Cortex of kidney (tissue), 1 donor: ENCODE measurements at places on chromosomes 5 and 9.

DNA sequence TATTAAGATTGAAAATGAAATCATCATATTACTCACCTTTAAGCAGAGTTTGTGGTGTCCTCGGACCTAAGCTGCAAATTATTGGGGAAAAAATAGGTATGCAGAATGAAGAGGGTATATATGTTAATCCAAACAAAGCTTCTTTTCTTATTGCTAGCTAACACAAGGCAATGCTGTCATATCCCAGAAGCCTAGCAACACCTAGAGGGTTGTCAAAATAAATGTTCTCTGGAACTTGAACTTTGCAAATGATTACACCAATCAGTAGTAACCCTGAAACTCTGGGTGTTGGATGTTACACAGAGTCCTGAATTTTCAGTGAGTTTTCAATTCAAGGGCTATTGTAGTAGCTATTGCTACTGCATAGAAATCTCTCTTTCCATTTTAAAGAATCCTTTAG, at the start of gene C6:
C6 (minus strand) TSS at position 193 of the 400 bp plus-strand sequence. CDS start 10,302 bp downstream, outside the sequence.
- no peak for DNase-seq

DNA sequence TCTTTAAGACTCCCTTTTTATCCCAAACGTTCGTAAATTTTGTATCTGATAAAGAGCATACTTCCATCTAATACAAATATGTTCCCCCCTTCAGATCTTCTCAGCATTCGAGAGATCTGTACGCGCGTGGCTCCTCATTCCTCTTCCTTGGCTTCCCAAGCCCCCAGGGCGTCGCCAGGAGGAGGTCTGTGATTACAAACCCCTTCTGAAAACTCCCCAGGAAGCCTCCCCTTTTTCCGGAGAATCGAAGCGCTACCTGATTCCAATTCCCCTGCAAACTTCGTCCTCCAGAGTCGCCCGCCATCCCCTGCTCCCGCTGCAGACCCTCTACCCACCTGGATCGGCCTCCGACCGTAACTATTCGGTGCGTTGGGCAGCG, 19.9 kb downstream of the CDKN2A start:
- DNase-seq: no peak

DNA sequence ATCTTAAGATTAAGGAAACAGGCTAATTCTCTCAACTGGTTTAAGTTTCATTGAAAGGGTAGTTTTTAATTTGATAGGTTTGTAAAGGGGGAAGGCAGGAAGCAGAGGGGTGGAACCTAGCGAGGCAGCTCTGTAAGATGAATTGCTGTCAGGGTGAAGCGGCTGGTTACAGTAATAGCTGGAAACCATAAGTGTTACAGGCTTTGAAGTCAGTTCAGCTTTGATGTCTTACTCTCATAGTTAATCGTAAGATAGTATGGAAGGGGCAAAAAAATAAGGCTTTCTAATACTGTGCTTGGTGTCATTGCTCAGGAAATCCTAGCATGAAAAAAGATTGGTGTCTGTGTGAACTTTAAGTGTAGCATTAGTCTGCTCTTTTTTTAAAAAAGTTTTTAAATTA, 20.3 kb downstream of the POU5F2 start:
- no peak for DNase-seq

- no peak for DNase-seq
Observed at GRCh38 chr9:126705767-126706697, 92.3 kb downstream of the LMX1B start.

DNA sequence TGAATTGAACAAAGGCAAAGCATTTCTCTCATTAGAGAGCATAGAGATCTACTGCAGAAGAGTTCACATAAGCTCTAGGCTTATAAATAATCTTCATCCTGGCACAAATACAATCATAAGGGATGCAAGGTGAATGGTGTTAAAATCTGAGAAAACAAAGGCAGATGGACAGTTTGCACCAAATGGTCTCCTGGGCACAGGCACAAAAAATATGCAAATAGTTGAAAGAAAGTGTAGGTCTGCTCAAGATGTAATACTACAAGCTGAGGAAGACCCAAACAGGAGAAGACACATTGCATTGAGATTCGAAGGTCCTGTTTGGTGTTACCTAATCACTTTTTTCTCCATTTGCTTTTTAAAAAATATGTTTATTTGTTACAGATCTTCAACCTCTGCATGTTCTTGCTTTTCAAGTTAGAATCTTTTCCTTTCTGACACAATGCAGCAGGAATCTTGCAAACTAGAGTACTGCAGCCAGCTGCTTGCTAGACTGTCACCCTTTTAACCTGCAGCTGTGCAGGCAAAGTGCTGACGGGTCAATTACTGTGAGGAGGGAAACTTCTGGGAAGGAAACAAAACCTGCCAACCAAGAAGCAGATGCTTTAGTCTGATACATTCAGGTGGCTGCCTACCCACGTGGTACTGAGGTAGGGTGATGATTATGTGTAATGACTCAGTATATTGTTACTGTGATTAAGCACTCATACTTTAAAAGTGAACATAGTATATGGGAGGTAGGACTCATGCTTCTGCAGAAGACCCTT, 1048.6 kb upstream of the SEMA6A start:
- DNase-seq: no peak

DNA sequence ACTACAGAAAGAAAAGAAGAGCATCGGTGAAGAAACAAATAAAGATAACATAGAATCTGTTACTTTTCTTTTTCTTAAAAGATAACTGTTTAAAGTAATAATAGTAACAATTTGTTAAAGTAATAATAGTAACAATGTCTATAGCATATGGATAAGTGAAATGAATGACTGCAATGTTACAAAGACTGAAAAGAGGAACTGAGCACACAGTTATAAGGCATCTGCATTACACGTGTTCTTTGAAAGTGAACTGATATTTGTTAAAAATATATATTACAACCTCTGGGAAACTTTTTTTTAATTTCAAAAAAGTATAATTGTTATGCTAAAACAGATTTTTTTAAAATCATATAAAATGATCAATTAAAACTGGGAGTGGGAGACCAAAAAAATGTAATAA, 88.4 kb upstream of the FST start:
- DNase-seq: no peak

GRCh38 chr9:128762671-128763449, 8.9 kb downstream of the ZER1 start:
- no peak for DNase-seq

- DNase-seq: no peak
Observed at GRCh38 chr5:95884017-95884325, 61.4 kb upstream of the GLRX start.

DNA sequence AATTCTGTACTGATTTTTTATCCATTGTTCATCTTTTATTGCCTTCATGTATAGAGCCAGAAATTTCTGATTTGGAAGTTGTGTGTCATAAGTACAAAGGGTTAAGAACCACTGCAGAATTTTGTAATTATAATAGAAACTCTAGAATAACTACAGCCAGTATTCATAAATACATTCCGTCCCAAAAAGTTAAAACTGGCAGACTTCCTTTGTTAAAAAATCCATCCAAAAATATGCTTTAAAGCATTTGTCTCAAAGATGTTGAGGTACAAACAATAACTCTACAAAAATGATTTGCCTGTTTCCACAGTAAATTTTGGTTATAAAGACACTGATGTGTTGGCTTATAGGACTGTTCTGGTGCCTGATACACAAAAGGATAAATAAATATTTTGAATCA, 436.6 kb downstream of the DTWD2 start:
- DNase-seq: no peak

GRCh38 chr9:69542942-69543704, 129.0 kb downstream of the APBA1 start:
- DNase-seq: no peak

- DNase-seq: no peak
Observed at GRCh38 chr9:131240047-131240921, 36.0 kb downstream of the FAM78A start.

DNA sequence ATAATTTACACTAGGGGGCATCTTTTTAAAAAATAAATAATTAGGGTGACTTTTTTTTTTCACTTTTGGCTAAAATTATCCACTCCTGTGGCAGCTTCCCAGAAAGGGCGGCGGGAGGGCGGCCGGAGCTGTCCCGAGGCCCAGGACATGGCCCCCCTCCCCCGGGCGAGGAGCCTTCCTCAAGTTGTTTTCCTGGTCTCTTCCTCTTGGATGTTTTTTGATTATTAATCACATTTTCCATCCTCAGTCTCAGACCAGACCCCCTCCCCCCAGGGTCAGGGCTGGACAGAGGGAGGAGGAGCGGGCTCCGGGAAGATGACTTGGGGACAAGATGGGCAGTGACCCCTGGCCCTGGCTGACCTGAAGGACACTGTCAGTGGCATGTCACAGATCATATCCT, 4.7 kb upstream of the CNTFR start:
- no peak for DNase-seq

DNA sequence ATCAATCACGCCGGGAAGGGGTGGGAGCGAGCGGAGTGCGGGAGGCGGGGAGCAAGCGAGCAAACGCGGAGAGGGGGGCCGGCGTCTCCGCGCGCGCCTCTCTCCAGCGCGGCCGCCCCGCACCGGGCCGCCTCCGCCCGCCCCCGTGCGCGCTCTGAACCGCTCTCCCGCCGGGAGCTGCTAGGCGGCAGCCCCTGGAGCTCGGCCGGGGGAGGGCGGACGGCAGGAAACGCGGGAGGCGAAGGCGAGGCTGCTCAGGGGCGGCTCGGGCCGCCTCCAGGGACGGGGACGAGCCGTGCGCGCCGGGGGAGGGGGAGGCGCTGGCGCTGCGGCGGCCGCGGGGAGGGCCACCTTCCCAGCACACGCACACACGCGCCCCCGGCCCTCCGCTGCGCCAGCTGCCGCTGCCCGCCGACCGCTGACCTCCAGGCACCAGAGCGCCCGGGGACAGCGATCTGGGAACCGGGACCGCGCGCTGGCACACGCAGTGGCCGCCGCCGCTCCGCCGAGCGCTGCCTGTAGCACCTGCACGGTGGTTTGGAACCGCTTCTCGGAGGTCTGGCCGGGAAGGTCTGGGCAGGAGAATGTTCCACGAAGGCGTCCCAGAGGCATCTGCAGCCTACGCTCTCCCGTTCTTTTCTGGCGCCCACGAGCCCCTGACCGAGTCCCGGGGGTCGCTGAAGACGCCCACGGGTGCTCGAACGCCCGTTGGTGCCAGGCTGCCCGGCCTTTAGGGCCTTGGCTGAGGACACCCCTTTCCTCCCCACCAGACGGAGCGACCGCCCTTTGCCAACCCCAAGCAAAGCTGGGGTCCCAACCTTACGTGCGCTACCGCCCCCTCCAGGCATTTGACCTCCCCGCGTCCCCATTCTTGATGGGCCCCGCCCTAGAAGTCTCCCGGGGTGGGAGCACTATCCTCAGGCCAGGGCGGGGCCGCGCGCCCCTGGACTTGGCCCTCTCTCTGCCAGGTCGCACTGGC, at the start of gene GABBR2:
GABBR2 (minus strand) TSS at position 3 of the 979 bp plus-strand sequence. CDS start 198 bp downstream, outside the sequence.
- no peak for DNase-seq

GRCh38 chr5:96075579-96076289, 114.1 kb upstream of the ELL2 start:
- no peak for DNase-seq

GRCh38 chr5:4941957-4942830, 197.9 kb upstream of the ADAMTS16 start:
- no peak for DNase-seq

DNA sequence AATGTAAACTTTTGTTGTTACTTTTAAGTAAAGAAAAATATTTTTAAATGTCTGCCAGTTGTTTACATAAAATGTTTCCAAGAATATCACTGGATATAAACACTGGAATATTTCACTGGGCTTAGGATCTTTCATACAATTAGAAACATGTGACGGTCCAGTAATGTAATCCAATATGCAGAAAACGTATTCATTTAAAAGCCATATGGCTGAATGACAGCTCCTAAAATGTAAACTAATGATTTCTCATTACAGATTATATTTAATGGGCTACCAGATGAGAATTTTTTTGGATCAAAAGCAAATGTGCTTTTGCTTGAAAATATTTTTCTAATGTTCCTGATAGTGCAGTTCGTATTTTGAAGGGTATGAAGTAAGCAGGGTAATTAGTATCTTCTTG, 124.3 kb downstream of the TTC39B start:
- no peak for DNase-seq

DNA sequence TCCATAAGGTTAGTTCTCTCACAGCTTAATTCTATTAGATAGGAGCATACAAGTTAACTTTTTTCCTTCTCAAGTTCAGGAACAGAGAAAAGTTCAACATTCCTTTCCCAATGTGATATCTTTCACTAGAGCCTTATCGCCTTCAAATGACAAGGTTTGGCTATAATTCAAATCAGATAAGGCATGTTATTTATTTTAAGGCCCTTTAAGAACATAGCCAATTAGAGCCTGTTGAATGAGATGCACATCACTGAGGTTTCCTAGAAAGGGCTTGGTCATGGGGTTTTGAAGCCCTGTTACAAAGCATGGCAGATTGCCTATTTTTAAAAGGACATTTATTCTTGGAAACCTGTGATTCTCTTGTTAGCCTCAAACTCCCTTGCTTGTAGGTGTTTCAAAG, 123.4 kb downstream of the BASP1 start:
- no peak for DNase-seq

DNA sequence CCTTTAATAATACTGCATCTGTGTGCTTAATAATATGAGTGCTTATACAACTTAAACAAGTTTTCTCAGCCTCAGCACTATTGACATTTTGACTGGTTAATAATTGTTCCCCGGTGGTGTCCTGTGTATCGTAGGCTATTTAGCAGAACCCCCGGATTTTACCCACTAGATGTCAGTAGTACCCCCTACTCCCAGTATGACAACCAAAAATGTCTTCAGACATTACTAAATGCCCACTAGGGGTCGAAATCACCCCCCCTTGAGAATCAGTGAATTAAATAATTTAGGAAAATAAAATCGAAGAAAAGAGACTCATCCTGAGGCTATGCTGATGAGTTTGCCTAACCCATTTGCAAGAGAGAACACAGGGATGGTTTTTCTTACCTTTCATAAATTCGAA, 166.3 kb downstream of the ATP10B start:
- DNase-seq: no peak

DNA sequence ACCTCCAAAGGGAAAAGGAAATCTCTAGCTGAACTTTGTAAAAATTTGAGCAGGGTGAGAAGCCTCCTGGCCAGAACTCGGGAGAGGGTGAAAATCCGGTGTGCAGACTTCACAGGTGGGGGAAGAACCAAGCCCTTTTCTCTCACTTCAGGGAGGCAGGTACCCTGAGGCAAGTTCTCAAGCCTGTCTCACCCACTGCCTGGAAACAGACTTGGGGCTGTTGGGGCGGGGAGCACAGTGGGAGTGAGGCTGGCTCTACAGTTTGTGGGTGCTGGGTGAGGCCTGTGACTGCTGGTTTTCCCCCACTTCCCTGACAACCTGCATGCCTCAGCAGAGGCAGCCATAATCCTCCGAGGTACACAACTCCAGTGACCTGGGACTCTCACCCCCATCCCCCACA, 187.1 kb downstream of the KIF4B start:
- no peak for DNase-seq

GRCh38 chr5:103021314-103021713, 98.6 kb downstream of the GIN1 start:
- DNase-seq: no peak

DNA sequence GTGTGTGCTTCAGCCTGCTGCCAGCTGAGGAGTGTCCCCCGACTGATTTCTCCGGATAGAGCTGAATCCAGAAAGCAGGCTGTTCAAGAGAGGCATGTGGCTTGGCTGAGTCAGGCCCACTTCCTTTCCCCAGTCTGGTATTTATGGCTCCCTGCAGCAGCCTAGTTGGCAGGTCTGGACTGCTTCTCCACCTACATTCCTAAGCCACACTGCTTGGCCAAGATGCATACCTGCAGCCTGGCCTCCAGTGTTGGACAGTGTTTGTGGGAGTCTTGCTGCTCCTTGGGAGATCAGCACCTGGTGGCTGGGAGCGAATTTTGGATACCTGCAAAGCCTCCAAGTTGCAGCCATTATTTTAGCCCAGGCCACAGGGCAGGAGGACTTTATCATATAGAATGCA, 670.8 kb downstream of the ACTL7B start:
- DNase-seq: no peak
